Midbrain (tissue), 1 donor: ENCODE measurements at places on chromosomes 16 and 17.

DNA sequence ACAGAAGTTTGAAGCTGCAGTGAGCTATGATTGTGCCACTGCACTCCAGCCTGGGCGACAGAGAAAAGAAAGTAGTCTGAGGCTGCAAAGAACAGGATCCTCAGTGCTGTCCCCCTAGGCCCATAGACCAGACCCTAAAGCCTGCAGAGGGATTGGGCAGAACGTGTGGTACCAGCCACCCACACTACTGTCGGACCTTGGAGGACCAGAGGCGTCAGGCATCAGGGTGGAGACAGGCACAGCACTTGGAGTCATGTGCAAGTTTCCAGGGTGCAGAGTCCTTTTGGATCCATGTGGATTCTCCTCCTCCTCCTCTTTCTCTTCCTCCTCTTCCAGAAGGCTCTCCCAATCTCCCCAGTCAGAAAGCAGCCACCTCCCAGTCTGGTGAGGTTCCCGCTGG is 2.2 kb downstream of the SDR42E2 start:
- DNase-seq, result no peak

- no peak for DNase-seq
Measured at GRCh38 chr16:10037751-10038150, 144.5 kb downstream of the GRIN2A start.

DNA sequence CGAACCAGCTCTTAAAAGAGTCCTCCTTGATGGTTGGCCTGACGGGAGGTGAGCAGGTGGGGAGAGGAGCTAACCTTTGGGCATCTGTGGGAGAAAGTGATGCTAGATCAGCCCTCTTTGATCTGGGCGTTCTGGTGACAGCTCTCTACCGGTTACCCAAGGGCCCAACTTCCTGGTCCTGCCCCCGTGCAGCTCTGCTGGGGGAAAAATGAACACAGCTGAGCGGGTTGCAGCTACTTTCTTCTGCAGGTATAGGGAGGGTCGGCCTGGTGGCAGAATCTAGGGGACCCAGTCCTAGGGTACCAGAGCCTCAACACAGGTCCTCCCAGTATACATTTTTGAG is 2.9 kb downstream of the SHISA9 start:
- no peak for DNase-seq

GRCh38 chr17:50326831-50327364 is 19.0 kb upstream of the XYLT2 start:
- no peak for DNase-seq

DNA sequence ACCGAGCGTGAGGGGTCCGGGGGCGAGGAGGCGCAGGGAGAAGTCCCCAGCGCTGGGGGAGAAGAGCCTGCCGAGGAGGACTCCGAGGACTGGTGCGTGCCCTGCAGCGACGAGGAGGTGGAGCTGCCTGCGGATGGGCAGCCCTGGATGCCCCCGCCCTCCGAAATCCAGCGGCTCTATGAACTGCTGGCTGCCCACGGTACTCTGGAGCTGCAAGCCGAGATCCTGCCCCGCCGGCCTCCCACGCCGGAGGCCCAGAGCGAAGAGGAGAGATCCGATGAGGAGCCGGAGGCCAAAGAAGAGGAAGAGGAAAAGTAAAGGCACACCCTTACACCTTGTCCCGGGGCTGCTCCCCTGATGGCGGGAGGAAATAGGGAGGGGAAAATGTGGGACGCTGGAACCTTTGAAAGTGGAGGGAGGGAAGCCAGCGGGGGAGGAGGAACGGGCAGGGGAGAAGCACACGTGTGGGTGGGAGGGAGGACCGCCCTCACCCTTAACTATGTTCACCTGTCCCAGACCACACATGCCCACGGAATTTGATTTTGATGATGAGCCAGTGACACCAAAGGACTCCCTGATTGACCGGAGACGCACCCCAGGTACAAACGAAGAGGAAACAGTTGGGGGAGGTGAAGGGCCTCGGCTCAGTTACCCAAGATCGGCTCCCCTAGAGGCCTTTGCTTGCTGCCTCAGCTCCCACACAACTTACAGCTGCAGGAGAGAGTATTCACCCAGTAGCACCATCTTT is 916 bp downstream of the PAGR1 start:
- peak; percentile 30 for DNase-seq

DNA sequence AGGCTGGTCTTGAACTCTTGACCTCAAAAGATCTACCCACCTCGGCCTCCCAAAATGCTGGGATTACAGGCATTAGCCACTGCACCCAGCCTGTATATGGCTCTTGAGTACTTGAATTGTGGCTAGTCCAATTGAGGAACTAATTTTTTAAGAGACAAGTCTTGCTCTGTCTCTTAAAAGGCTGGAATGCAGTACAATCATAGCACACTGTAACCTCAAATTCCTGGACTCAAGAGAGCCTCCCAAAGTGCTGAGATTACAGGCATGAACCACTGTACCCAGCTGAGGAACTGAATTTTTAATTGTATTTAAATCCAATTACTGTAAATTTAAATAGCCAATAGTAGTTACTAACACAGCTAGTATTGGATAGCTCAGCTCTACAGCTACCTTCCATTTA is 50.6 kb downstream of the MED13 start:
- no peak for DNase-seq

DNA sequence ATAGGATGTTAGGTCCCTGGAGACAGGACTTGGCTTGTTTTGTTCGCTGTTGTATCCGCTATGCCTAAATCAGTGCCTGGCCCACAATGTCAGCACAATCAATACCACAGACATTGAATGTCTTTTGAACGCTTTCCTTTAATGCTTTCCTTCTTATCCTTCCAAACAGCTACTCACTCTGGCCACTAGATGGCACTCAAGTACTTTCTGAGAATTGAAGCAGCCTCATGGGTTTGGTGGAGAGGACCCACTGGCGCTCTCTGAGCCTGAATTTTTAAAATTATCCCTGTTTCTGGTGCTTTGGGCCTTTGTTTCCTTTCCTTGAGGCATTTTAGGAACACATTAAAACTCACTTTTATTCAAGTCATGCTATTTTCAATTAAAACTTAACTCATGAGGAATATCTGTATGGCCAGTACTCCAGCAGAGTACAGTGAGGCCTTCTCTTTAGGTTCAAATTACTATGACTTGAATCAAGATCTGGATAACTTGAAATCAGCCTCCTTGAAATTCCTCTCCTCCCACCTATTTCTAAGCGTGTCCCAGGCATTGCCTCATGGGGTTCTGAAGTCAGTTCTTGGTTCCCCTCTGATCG is 3.2 kb upstream of the NLRP1 start:
- DNase-seq, result peak; percentile 82

DNA sequence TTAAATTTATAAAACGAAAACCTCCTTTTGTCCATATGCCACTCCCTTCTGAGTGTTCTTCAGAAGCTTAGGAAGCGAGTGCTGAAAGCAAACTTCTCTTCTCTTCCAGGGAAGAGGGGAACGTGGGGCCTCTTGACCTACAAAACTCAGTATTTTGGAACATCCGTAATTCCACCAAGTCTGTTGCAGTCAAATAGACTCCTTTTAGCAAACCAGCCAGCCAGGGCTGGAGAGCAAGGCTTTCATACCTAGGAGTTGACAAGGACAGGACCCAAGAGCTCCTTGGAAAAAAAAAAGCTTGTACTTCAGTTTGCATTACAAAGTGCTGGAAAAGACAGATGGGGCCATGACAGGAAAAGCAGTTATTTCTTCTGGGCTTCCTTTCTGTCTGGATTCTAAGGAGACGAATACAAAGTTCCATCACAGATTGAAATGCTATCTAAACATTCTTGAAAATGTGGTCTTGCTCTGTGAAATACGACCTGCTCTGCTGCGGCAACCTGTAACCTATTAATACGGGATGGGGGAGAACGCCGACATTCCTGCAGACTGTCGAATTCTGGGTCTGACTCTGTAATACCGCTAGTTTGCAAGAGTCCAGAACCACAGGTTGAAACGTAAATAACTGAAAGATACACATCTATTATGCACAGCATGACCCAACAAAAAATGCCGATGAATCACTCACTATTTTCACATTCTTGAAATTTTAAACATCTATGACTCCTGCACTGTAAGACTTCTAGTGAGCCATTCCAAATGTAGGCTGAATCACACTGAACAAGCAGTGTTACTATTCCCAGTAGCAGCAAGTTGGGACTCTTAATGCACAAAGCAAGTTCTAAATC is 20.6 kb downstream of the VPS53 start:
- DNase-seq, result no peak

DNA sequence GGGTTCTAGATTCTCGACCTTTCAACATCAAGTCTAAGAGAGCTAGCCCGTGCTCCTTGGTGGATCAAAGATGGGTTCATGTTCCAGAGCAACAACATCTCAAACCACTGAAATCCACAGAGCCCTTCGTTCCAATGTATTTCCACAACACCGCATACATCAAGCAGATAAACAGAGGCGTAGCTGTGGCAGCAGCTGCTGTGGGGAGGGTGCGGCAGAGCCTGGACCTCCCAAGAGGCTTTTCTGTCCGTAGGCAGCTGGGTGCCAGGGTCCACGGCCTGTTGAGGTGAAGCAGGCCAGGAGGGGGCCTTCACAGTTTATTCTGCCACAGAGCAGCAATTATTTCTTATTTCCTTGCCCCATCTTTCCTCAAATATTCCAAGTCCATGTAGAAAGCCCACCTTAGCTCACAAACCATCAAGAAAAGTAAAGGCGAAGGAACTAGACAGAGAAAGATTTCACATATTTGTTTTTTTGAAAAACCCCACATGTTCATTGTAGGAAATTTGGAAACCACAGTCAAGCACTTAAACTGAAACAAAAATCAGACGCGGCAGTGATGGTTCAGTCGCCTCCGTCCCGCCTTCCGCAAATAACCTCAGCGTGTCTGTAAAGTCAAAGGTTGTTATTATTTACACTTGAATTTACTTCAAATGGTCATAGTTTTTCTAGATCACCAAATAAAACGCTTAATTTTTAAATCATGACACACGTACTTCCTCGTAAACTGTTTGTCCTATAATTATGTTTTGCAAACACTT is 144.6 kb upstream of the FOXF1 start:
- no peak for DNase-seq

- no peak for DNase-seq
Measured at GRCh38 chr16:57781741-57782606, 20.3 kb downstream of the KIFC3 start.

DNA sequence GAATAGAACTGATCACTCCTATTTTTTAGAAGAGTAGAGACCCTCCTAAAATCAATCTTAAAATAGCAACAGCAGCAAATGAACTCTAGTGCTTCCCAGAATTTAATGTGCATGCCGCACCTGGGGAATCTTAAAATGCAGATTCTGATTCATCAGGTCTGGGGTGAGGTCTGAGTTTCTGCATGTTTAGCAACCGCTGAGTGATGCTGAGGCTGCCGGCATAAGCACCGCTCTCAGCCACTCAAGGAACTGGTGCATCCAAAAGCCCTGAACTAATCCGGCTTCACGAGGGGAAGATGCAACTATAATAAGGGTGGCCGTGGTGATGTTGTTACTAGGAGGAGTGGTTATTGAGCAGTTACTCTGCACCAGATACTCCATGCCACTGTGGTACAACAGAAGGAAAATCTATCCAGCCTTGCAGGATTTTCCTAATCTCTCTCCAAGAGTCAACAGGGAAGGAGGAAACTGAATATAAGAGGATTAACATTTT is 19.7 kb downstream of the SDK2 start:
- no peak for DNase-seq

- no peak for DNase-seq
Measured at GRCh38 chr17:32345951-32346600, 3.9 kb upstream of the ZNF207 start.

- DNase-seq, result no peak
Measured at GRCh38 chr17:63295288-63295687, 150.8 kb downstream of the CYB561 start.

DNA sequence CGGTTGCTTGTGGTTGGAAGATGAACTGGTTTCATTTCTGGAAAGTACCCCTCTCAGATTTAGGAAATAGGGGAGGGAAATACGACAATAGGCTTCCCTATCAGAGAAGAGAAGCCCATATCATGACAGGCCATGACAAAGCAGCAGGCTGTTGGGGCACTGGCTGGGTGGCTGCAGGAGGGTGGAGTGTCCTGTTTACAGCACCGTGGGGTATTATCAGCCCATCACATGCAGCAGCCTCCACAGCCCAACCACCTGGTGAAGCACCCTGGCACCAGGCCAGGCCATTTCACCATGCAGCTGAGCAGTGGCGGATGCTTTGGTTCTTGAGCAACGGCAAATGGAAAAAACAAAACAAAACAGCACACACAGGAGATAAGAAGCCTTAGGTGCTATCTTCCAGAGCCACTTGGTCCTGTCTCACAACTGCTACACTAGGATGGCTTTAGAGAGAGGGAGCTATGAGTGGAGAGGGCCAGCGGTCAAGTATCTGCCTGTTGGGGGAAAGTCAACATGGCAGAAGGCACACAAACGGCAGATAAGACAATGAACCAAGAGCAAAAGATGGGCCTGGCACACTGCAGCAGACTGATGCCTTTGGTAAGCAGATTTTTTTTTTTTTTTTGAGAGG is 24.2 kb downstream of the FAM117A start:
- DNase-seq, result no peak

DNA sequence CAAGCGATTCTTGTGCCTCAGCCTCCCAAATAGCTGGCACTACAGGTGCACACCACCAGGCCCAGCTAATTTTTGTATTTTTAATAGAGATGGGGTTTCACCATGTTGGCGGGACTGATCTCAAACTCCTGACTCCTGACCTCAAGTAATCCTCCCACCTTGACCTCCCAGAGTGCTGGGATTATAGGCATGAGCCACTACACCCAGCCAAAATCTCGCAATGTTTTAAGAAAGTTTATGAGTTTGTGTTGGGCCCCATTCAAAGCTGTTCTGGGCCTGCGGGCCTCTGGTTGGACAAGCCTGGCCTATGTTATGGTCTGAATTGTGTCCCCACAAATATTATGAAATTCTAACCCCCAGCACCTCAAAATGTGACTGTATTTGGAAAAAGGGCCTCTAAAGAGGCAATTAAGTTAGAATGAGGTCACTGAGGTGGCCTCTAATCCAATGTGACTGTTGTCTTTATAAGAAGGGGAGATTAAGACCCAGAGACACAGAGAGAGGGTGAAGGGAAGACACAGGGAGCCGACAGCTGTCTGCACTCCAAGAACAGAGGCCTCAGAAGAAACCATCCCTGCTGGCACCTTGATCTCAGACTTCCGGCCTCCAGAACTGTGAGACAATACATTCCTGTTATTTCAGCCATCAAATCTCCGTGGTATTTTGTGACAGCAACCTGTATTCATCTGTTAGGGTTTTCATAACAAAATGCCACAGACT is 469.9 kb downstream of the HS3ST4 start:
- no peak for DNase-seq

- peak; percentile 92 for DNase-seq
Measured at GRCh38 chr17:17839791-17840707, 3.3 kb upstream of the SREBF1 start.

- no peak for DNase-seq
Measured at GRCh38 chr17:7435676-7436555, 681 bp downstream of the TMEM102 start.

GRCh38 chr17:65850486-65850885 is 289.0 kb upstream of the AXIN2 start:
- DNase-seq, result no peak

DNA sequence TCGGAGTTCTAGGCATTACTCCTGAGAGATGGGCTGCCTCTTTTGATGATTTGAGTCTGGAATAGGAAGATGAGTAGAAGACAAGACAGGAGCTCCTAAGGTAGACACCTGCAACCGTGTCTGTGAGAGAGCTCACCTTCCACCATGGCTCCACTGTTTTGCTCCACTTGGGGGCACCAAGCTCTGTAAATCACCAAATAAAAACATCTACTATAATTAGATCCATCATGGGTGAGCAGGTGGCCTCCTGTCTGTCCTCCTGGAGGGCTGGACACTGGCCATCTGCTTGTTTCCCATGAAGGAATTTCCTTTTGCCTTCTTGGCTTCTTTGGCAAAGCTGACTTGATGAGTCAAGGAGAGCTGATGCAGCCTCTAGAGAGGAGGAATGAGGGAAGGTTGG is 179.0 kb downstream of the HAPSTR1 start:
- DNase-seq, result no peak
